ENCODE measurements at places on chromosomes 4 and X.

- H3K4me3 ChIP-seq, result no peak overlapping the region
- H3K36me3 ChIP-seq, result no peaks in the 10 kb centered on the region
- no peak overlapping the region for H3K27ac ChIP-seq
- H3K4me1 ChIP-seq, result no peaks in the 10 kb centered on the region
- DNase-seq, result no peak
Observed at GRCh38 chr4:86247320-86247719, 112.5 kb downstream of the MAPK10 start.

DNA sequence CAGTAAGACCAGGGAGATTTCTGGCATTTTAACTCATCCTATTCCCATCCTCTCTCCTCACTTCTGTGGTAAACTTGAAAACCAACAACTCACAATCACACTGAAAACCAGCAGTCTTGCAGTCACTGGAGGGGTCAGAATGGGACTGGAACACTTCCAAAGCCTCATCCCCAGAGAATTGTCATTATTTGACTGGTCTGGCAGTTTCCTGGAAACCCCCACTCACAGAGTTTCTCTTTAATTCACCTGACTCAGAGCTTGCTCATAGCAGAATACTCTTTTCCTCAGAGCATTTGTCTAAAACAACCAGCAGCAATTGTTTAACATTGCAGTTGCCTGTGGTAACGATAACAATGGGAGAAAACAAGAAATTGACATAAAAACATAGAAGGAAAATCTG is 7.3 kb upstream of the RAB9B start:
- H3K36me3 ChIP-seq, result no peaks in the 10 kb centered on the region
- no peaks in the 10 kb centered on the region for H3K27me3 ChIP-seq
- no peaks in the 10 kb centered on the region for H3K4me1 ChIP-seq

DNA sequence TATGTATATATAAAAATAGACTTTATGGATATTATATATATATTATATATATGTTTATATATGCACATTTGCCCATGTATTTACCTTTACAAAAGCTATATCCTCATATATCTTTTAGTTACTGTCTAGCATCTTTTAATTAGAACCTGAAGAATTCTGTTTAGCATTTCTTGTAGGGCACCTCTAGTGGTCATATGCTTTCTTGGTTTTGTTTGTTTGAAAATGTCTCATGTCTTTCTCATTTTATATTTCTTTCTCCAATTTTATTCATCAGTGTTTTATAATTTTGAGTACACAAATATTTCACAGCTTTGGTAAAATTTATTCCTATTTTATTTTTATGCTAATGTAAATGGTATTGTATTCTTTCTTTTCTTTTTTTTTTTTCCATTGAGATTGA is 70.3 kb upstream of the SPIN4 start:
- H3K4me3 ChIP-seq, result no peak overlapping the region
- H3K27me3 ChIP-seq, result no peaks in the 10 kb centered on the region
- peaks cover 17% of the 10 kb centered on the region for H3K36me3 ChIP-seq

DNA sequence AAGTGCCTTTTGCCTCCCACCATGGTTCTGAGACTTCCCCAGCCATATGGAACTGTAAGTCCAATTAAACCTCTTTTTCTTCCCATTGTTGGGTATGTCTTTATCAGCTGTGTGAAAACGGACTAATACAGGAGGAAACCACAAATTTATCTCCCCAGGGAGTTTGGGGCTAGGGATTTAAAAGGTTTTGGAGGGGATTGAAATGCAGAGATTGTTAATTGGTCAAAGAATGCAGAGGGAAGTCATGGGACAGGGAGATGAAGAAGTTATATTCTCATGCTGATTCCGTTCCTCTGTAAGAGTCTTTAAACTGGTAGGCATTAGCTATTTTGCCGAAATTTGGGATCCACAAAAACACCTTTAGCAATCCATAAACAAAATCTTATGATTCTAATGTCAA is 57.9 kb downstream of the TKTL2 start:
- no peak overlapping the region for H3K4me3 ChIP-seq
- H3K27ac ChIP-seq, result no peak overlapping the region
- H3K4me1 ChIP-seq, result no peaks in the 10 kb centered on the region
- no peak for DNase-seq
- H3K27me3 ChIP-seq, result peaks cover 9% of the 10 kb centered on the region

DNA sequence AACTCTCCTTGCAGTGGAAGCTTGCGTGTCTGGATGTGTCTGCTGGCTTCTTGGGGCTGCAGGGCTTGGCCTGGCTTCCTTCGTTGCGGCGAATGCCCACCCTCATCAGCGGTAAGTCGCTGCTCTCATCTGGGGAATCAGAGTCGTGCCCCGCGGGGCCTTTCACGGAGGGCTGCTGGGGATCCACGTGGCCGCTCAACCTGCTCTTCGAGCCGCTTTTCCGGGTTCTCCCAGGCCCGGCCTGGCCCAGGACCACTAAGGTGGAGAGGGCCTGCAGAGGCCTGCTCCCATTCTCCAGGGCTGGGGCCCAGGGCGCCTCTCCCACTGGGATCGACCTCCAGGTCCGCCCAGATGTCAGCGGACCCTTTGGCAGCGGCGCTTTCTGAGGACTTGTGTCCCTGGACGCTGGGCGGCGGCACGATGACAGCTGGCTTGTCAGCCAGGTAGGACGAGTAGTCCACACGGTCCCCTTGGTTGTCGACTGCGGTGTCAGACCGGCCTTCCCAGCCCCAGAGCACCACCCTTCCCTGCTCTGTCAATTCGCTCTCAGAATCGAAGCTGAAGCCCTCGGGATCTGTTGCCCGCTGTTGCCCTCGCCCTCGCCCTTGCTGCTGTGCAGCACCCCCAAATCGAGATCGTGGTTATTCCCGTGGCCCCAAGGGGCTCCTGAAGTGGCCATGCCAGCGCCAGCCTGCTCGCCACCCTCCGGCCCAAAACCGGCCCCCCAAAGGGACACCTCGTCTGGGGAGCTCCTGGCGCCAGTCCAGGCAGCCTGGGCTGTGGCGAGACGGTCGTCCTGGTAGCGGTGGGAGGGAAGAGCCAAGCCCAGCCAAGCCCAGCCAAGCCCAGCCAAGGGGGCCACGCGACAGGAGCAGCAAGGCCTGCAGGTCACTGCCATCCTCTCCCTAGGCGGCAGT is 37.8 kb upstream of the NHSL2 start:
- H3K36me3 ChIP-seq, result no peaks in the 10 kb centered on the region
- peaks cover 3% of the 10 kb centered on the region for H3K4me1 ChIP-seq
- H3K27ac ChIP-seq, result no peak overlapping the region
- DNase-seq, result no peak
- no peak overlapping the region for H3K4me3 ChIP-seq

- H3K4me3 ChIP-seq, result no peak overlapping the region
- no peak overlapping the region for H3K27ac ChIP-seq
- peaks cover 10% of the 10 kb centered on the region for H3K4me1 ChIP-seq
- no peaks in the 10 kb centered on the region for H3K27me3 ChIP-seq
Observed at GRCh38 chr4:15610855-15611254, 44.3 kb downstream of the FBXL5 start.

GRCh38 chr4:172866421-172866820 is 302.2 kb upstream of the GALNT7 start:
- H3K27me3 ChIP-seq, result peaks cover 43% of the 10 kb centered on the region
- no peak overlapping the region for H3K4me3 ChIP-seq
- DNase-seq, result no peak
- H3K4me1 ChIP-seq, result no peaks in the 10 kb centered on the region
- H3K36me3 ChIP-seq, result no peaks in the 10 kb centered on the region

DNA sequence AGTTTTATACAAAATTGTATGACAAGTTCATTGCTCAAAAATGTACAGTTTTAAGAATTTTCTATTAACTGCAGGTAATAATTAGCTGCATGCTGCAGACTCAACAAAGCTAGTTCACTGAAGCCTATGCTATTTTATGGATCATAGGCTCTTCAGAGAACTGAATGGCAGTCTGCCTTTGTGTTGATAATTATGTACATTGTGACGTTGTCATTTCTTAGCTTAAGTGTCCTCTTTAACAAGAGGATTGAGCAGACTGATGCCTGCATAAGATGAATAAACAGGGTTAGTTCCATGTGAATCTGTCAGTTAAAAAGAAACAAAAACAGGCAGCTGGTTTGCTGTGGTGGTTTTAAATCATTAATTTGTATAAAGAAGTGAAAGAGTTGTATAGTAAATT is 131.0 kb downstream of the TET2 start:
- DNase-seq, result no peak
- H3K4me3 ChIP-seq, result no peak overlapping the region
- peaks cover 27% of the 10 kb centered on the region for H3K36me3 ChIP-seq
- no peak overlapping the region for H3K27ac ChIP-seq

DNA sequence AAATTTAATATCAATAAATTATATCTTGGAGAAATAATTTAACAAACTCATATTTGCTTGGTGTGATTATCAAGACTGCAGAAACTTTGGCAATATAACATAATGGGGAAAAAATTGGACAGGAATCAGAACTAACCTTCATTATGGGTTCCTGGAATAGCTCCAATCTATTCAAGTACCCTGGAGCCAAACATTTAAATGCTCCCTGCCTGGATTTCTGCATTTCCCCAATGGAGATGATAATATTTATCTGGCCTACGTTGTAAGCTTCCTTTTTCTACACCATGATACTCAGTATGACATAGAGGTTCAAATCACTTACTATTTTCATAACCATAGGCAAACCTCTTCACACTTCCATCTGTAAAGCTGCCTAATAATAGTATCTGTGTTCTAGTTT is 326.8 kb downstream of the TRIML1 start:
- no peaks in the 10 kb centered on the region for H3K4me1 ChIP-seq
- no peak overlapping the region for H3K4me3 ChIP-seq
- H3K27me3 ChIP-seq, result no peaks in the 10 kb centered on the region
- no peak for DNase-seq
- H3K36me3 ChIP-seq, result no peaks in the 10 kb centered on the region
- H3K27ac ChIP-seq, result no peak overlapping the region

DNA sequence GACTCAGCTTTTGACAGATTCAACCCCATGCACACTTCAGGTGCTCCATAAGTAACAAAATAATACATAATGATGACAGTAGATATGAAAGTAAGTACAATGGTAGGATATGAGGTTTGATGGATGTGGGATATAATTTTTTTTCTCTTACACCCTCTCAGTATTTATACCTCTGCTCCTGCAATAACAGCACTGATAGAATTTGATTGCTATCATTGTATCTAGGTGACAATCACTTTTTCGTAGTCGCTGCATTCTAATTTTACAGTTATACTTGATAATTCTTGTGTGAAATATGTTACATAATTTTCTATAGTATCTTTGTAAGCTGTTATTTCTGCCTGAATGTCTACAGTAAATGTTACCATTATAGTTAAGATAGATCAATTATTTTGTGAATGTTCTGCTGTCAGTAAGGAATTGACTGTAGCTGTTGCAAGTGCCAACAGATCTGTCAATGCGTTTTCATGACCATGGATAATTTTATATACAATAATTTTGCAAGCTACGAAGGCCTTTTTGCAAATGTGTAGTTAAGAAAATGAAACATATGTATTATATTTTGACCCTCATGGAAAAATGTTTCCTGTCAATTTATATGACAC is 128.9 kb downstream of the BANK1 start:
- no peak overlapping the region for H3K27ac ChIP-seq
- no peaks in the 10 kb centered on the region for H3K4me1 ChIP-seq
- no peak overlapping the region for H3K4me3 ChIP-seq
- DNase-seq, result no peak
- H3K27me3 ChIP-seq, result no peaks in the 10 kb centered on the region

GRCh38 chrX:108736509-108737479 is at the start of gene IRS4:
IRS4 (minus strand) TSS chrX:108736563.
- DNase-seq, result no peak
- peaks cover 8% of the 10 kb centered on the region for H3K27me3 ChIP-seq
- H3K4me3 ChIP-seq, result no peak within 1 kb of the TSS
- H3K27ac ChIP-seq, result no peak within 1 kb of the TSS
- no peaks in the 10 kb centered on the region for H3K36me3 ChIP-seq
